ENCODE measurements at places on chromosomes 1 and 21.
A peak's percentile ranks its signal among the peaks of the same experiment; 100 is the strongest.

DNA sequence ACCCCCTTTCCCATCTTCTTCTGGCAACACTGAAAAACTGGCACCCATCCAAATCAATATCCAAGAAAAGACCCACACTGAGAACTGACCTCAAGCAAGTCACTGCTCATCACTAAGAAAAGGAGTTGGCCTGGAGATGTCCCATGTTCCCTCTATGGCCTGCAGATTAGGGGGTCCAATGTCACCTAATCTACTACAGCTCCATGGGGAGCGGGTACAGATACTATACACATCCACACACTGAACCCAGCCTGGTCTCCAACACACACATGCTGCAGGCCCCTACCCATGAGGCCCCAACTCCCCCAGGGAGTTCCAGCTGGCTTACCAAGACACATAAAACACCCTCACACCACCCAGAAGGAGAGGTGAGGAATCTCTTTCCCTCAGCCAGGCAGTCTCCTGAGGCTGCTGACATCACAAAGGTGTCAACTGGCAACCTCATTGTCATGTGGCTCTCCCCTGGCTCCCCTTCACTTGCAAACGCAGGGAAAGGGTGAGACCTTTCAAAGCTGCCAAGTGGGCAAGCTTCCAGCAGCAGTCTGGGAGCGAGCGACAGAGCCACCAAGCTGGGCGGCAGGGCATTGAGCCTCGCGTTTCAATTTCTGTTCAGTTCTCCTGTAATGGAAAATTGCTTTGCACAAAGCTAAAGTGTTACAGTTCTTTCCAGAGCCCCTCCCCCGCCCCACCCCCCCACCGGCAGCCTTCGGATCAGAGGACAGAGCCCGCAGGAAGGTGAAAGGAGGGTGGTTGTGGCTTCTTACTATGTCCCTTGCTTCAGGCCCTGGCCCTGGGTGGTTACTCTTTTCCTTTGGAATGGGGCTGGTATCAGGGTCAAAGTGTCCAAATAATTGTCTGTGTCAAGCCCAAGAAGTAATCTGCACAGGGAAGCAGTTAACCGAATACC is at the start of gene LRRC52:
Gene LRRC52 (plus strand): TSS at position 469 of the 907 bp plus-strand sequence. CDS start 297 bp downstream, at position 766.
- no peak for DNase-seq

DNA sequence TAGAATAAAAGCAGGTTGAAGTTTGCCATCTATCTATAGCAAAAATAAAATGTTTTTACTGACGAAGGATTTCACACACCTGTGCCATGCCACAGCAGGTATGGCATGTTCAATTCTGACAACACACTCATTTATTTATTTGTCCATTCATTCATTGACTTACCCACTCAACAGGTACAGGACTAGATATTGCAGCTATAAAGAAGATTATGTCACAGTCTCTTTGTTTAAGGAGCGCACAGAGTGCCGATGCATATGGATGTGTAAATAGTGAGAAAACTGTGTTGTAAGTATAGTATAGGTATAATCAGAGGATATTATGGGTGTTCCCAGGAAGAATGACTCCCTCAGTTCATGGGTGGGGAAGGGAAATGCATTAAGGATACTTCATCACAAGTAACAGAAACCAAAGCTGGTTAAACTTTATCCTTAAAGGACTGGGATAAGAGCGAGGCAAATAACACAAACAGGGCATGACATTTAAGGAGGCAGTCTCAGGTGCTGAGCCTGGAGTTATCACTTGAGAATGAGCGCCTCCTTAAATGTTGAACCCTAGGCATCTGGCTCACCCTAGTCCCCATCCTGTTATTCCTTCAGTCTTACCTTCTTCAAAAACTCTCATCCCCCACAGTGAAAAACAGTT is 7.9 kb upstream of the ZRANB2 start:
- DNase-seq = no peak

GRCh38 chr1:23074012-23074411 is 54.7 kb downstream of the KDM1A start:
- DNase-seq = no peak

DNA sequence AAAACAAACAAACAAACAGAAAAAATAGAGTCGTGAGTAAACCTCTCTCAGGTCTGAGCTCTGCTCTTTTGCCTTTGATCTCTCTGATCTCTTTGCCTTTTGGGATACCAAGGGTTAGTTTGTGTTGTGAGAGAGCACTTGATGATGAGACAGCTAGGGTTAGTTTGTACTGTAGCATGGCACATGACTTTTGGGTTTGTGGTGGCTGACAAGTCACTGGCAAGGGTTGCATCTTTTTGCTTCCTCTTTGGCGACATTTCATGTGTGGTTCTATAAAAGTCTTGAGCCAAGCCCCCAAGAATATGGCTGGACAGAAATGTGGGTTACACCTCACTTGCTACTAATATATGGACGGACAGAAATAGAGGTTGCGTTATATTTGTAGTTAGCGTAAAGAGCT is 60.5 kb downstream of the TESK2 start:
- no peak for DNase-seq

DNA sequence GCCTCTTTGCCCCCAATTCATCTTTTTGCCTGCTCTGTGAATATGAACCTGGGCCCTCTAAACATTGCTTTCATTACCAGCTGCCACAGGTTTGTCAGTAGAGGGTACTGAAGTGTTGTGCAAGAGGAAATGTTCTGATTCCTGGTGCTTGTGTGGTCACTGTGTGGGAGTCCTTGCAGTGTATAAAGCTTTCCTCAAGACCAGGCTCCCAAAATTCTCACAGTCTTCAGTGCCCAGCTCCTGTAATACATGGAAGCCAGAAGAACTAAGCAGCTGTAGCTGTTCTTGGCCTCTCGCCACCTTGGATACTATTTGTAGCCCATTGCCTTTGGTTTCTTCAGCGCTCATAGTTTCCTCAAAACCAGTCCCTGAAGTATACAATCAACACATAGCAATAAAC is 1046.2 kb downstream of the BRINP3 start:
- no peak for DNase-seq

DNA sequence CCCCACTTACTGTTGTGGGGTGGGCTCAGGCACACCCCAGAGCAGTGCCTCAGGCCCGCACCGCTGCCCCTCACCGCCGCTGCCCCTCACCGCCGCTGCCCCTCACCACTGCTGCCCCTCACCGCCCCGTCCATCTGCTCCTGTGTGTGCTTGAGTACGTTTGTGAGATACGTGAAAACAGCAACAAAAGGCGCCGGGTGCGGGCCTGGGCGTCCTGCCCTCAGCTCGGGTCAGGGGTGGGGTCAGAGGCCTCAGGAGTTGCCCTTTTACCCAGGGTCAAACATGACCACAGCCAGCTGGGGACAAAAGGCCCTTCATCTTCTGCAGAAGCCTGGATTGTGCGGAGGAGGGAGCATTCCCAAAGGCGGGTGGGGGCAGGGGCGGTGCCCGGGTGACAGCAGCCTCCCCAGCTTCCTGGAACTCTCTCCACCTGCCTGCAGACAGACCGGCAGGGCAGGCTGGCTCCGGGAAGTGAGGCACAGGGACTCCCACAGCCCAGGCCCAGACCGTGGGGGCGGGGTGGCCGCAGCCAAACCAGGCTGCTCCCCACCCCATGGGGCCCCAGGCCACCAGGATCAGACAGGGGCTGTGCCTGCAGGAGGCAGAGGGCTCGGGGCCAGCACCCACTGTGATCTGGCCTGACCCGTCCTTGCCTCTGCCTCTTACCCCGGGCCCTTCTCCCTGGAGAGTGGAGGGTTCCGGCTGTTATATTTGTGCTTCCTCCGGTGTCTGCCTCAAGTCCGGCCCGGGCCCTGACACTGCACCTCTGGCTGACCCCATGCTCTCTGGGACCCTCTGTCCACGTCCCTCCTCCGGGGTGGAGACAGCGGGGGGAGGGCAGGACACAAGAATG is 2.3 kb upstream of the VWA1 start:
- no peak for DNase-seq

DNA sequence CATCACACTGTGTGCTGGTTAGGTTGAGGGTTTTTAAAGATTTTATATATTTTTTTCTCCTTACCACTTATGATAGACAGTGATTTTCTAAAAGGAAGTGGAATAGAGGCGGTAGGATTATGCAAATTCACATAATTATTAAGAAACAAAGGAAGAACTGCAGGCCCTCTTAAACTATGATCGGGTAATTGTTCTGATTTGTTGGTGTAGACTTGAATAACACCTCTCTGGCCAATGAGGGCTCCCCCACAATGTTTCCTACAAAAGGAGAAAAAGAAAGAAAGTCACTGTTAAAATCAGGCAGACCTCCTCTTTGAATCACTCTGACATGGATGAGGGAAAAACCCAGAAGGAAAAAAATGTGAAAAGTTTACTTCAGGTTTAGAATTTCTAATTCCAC is 241.6 kb downstream of the RPS6KC1 start:
- no peak for DNase-seq

DNA sequence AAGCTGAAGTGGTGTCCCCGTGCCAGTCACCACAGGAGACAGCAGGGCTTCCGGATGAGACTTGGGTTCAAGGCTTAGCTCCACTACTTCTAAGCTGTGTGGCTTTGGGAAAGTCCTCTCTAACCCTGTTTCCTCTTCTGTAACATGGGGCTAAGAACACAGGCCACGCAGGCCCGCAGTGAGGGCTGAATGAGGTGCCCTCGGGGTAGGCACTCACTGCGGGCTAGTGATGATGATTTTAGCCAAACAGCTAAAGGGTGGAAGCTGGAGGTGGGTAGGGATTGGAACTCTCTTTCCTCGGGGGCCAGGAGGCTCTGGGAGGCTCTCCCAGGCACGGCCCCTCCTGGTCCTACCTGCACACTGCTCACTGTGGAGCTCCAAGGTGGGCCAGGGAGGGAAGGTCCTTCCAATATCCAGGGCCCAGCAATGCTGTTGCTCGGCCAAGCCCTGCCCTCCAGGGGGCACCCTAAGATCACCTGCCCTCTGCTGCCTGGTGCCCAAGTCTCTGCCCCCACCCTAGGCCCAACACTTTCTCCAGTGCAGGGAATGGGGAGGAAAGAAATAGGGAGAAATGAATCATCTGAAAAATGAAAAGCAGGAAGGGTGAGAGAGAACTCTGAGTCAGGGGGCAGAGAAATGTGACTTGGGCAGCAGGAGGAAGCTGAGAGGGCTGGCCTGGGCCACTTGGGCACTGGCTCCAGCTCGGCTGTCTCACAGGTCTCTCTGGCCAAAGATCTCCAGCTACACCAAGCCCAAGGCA is 19.2 kb upstream of the EVA1B start:
- no peak for DNase-seq

- no peak for DNase-seq
These were observed 61.0 kb upstream of the ATP1A1 start for GRCh38 chr1:116311756-116312680.

- DNase-seq = no peak
These were observed 4.7 kb downstream of the HMGN2 start for GRCh38 chr1:26476958-26477357.

- DNase-seq = no peak
These were observed 32.8 kb upstream of the RNF19B start for GRCh38 chr1:32997381-32997891.

DNA sequence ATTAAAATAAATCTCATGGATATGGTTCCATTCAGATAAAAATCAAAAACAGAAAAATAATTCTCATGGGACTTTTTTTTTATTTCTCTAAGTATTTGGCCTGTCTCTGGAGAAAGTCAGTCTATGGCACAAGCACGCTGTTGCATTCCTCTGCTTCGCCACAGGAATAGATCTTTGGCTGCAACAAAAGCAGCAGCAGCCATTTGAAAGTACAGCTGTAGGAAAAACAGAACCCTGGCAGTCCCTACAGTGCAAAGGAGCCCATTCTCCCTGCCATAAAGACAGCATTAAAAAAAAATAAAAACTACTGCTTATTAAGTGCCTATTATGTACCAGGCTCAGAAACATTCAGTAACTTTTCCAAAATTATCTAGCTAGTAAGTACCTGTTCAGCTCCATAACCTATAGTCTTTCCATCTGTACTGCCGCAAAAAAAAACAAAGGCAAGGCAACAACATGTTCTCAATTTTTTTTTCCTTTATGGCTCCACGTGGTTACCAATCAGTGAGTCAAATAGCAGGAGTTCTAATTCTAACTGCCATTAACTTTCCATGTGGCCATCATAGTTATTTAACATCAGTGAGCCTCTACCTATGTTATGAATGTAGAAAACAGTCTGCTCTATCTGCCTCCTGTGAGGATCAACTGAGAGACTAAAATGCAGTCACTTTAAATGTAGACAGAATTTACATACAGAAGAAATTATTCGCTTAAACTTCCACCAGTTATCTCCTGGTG is 22.7 kb downstream of the SLC35D1 start:
- DNase-seq = no peak

DNA sequence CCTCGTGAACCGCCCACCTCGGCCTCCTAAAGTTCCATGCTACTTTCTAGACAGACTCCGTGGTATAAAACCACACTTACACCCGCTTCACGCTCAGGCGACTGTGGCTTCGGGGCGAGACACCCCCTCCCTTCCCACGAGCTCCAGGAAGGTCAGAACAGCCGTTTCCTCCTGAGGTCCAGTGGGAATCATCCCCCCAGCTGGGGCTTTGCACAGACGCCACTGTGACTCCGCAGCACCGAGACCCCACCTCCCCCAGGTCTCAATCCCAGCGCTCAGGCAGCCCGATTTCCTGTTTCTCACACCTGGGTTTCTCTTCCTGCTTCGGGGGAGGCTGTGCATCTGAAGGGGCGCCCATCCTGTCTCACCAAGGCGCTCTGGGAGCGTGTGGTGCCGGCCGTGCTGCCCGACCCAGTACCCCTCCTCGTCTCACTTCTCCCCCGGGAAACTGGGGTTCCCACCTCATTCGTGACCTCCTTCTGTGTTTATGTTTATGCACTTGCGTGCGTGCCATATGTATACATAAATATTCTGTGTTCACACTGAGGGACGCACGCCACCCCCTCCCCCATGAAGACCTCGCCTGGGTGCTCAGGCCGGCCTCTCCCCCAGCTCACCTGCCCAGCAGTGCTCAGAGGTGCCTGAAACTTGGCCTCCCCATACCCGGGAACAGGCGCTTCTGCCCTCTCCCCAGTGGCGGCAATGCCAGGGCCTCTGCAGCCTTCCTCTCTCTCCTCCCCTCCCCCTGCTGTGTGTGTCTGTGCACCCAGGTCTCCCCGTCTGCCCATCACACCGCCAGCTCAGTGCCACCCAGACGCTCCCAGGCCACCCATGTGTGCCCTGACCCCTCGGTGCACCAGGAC is 14.6 kb downstream of the SLC35E2B start:
- DNase-seq = peak; percentile 34

DNA sequence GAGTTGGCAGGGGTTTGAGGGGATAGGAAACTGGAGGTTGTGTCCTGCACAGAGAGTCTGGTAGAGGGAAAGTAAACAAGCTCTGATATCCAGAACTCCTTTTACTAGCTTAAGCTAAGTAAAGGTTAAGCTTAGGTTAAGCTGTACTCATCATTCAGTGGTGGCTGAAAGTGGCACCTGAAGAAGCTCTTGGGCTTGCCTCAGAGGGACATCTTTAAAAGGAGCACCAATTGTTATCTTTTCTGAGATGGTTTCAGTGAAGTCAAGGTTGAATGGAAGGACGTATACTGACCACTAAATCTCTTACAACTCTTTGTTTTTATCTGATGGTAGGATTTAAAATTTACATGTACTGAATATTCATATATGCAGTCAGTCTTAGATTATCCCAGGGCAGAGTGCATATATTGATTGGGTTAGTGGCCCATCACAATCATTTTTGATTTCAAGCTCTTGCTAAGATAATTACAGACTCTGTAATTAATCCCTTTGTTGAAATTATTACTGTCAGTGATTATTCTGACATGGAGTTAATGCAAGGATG is 43.3 kb downstream of the S1PR1 start:
- DNase-seq = no peak
